ENCODE measurements at places on chromosomes 7 and 10.
A peak's percentile ranks its signal among the peaks of the same experiment; 100 is the strongest.

DNA sequence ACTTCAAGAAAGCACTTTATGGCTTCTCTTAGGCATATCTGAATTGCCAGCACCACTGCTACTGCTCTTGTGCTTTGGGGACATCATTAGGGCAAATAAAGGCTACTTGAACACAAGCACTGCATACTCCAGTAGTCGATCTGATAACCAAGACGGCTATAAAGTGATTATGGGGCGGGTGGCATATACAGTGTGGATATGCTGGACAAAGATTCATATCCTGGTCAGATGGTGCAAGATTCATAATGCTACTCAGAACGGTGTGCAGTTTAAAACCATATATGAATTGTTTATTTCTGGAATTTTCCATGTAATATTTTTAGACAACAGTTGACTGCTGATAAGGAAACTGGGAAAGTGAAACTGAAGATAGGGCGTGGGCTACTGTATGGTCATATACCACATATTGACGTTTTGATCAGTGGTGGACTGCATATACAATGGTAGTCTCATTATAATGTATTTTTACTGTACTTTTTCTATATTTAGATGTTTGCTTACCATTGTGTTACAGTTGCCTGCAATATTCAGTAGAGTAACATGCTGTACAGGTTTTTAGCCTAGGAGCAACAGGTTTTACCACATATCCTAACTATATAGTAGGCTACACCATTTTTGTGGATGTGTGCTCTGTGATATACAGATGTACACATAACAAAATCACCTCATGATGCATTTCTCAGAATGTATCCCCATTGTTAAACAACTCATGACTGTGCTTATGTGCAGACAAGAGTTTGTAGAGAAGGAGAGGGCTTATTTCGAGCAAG is 15.2 kb downstream of the ANLN start:
- DNase-seq: no peak

DNA sequence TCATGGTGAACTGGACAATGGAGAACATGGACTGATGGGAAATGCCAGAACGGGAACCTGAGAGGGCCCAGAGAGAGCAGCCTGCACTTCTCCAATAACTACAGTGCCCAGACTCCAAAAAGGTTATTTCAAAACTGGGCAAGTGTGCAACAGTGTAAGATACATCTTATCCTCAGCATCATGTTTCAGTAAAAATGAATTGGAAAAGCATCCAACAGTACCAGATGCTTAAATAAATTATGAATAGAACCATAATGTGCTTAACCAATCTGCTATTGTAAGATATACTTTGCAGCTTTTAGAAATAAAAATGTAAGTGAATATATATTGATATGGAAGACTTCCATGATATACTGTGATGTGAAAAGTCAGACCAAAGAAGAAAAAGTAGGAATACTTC is 303.3 kb downstream of the GRID1 start:
- DNase-seq: no peak

GRCh38 chr7:95589031-95589430 is 7.3 kb downstream of the PDK4 start:
- no peak for DNase-seq

DNA sequence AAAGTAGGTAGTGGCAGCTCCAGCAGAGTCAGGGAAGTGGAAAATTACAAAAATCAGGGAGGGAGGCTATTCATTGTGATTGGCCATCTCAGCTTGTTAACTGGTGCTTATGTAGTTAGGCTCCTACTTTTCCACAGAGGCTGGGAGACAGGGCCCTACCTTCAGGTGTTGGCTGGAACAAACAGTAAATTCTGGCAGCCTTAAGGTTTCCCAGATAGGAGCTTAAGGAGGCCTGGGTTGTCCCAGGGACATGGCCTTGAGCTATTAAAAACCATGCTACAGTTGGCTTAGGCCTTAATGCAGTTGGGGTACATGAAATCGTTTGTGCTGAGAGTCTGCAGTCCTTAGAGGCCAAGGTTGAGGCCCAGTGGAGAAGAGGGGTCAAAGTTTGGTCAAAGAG is 324.5 kb downstream of the LHFPL3 start:
- DNase-seq: no peak

DNA sequence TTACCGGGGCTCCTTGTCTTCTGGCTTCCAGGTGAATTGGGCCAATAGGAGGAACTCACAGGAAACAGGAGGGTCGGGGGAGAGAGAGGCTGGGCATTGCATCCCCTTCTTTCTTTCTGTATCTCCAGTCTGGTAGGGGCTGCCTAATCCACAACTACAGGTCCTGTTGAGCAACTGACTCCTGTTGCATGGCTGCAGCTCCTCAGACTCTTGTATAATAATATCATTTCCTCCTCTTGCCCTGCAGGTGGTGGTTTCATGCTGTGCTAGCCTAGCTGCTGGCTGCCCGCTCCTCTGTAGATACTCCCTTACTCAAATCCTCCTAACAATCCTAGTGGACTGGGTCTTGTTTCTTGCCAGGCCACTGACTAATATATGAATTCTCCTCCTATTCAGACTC is 276.5 kb upstream of the SMIM30 start:
- no peak for DNase-seq

DNA sequence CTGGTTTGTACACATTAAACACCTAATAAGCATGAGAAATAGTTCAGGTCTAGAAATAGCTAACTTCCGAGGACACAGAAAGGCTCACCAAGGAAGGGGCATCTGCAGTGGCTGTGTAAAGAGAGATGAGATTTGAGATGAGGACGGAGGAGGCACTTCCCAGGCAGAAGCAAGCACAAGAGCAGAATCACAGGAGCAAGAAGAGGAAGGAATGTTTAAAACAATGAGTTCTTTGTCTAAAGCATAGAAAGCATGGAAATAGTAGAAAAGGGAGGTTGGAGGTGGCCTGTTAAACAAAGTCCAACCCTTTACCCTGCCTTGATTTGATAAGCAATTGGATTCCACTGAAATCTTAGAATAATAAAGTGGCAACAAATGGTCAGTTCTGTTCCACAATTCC is 11.6 kb upstream of the PON3 start:
- DNase-seq: no peak

- no peak for DNase-seq
These were observed 863 bp downstream of the CALD1 start for GRCh38 chr7:134780166-134780828.

- DNase-seq: no peak
These were observed 874 bp downstream of the CISD1 start for GRCh38 chr10:58269782-58270290.

GRCh38 chr10:130914367-130914766 is 397.2 kb downstream of the TCERG1L start:
- DNase-seq: no peak

DNA sequence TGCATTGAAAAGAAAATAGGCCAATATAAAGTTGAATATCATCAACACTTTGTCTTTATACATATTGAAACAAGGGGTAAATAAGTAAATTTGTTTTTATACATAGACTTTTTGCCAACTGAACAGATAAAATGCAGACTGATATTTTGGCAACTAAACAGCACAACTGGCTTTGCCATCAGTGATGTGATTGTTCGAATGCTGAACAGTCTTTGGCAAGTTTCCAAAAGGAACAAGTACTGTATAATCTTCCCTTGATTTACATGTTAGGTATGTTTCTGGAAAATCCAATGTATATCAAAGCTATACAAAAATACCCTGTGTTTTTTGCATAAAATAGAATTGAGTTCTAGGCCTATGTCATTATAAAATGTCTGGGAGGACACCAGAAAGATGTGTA is 18.2 kb upstream of the ANKRD1 start:
- DNase-seq: no peak

- no peak for DNase-seq
These were observed 52.8 kb downstream of the CFAP46 start for GRCh38 chr10:132889556-132889955.

DNA sequence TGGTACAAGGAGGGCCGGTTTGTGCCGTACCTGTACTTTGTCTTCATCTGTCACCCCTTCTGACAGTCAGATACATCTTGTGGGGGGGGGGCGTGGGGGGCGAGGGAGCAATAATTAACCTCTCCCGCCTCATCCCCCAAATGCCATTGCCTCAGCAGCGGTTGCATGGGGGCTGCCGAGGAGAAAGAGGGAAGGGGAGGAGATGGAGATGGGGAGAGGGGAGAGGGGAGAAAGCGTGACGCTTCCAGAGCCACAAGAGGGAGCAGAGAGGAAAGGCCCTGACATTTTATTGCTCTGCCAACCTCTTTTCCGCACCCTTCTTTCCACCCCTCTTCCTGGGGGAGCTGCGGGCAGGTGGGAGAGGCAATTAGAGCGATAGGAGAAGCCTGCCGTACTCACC is 11.8 kb downstream of the KAZALD1 start:
- DNase-seq: no peak

DNA sequence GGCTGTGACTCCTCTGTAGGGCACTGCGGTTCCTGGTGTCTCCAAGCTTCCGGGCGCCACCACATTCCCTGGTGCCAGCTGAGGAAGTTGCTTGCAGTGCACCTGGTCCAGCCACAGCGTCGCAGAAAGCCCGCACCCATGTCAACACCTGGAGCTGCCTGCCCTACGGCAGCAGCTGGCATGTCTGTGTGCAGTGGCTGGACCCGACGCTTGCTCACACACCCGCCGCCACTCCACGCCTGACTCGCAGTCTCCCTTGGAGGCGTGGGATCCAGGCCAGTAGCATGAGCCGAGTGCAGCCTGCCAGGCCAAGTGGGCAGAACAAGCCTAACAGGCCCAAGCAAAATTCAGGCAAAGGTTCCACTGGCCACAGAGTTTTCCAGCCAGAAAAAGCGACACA is 118.1 kb upstream of the PHF14 start:
- DNase-seq: no peak

GRCh38 chr10:110335314-110336064 is 30.8 kb upstream of the SMNDC1 start:
- DNase-seq: no peak

GRCh38 chr10:53477313-53477675 is 704.7 kb upstream of the MBL2 start:
- no peak for DNase-seq

- peak; percentile 94 for DNase-seq
These were observed 13.7 kb upstream of the KBTBD2 start for GRCh38 chr7:32905175-32905662.

GRCh38 chr7:104627516-104627915 is 299.1 kb downstream of the LHFPL3 start:
- no peak for DNase-seq

DNA sequence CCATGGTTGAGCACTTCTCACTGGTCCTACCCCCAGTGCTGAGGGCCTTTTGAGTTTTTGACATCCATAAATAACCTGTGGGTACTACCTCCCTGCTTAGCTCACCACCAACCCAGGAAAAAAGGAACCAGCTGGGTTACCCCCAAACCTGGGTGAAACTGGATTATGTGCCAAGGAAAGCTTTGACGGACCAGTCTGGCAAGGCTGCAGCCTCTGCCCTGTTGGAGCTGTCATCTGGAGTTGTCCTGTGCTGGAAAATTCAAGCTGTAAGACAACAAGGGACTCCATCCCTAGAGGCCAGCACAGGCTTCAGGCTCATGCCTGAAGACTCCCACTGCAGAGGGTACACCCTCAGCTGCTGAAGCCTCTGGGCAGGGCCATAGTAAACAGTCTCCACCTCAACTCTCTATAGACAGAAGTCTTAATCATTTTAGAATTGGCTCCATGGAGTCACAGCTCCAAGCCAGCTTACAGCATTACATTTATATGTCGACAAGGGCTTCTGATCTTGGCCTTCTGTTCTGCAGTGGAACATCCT is 115.5 kb upstream of the AFAP1L2 start:
- DNase-seq: no peak

DNA sequence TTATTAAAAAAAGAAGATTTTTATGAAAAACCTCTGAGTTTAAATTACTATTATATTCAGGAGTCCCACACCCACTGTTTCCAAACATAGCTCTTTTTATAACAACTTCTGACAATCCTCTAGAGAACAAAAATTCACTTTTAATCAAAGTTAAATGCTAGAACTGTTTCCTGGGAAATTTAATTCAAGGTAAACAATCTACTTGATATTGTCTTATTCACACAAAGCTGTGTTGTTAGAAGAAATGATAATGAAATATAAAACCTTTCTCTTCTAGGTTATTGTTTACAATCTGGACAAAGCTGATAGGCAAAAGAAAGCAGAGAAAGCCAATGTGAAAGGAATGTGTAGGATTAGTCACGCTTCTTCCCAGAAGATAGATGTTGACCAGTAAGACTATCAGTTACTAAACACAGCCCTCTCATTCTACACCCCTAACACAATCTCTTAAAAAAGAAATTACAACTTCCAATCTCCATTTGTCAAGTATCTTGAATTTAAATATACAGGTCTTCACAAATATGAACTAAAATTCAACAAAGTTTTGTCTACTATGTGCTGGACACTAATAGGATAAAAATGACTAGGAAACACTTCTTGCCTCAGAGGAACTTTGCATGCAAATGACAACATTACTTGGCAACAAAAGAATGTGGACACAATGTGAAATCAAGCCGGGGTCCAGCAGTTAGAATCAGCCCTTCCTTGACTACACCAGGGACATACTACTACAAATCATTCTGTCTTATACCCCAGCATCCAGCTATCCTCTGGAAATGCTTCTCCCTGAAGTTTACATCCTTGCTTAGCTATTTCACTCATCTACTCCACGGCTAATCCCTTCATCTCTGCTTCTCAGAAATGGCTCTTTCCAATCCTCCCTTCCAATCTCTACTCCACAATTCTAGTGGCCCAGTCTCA is 123.7 kb downstream of the IMMP2L start:
- DNase-seq: no peak

DNA sequence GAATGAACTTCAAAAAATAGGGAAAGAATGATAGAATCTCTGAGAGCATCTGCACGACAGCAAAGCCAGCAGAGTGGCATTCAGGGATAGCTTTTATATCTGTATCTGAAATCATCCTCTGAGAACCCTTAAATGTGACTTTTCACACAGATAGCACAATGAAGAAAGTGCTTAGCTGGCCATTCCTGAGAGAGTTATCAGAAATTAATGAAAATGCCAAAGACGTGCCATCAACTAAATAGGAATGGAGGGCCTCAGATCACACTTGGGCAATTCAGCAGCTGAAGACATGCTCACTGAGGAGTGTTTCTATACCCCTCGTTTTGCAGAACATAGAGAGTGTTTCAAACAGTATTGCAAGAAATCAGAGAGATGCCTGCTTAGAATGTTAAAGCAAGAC is 51.6 kb downstream of the AKR1B1 start:
- DNase-seq: no peak

GRCh38 chr10:103990121-103990520 is 23.2 kb downstream of the SLK start:
- DNase-seq: no peak

DNA sequence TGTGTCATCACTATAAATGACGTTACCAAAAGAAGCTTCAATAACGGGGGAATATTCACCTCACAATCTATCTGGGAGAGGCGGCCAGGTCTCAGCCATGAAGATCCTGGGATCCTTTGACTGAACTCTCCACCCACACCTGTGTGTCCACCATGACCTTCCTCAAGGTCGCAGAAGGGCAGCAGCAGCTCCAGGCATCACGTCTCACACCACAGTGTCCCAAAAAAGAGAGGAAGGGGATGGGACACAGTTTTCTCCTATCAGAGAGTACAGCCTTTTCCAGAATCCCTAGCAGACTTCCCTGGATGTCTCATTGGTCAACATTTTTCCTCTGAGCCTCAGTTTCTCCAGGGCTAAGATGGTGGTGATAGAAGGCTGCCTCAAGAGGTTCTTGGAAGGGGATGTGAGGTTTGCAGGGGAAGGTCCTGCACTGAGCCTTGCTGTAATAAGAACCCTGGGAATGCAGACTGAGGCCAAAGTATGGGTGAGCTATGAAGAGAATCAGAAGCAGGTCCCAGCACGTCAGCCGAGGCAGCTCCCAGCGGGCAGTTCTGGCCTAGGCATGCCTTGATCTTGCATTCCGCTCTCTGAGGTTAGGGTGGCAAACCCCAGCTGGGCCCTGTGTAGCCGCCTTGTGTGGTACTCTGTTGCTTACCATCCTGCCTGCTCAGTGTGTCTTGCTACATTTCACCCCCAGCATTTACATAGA is 63.8 kb downstream of the COL26A1 start:
- DNase-seq: no peak

Measured in CD4-positive, alpha-beta T cell treated with Interleukin-10 for 1 hour (primary cell).